Muscle of leg (tissue), 16 donors: ENCODE measurements at places on chromosomes 7 and 10. TPM values are rescaled to one million over a fixed set of nuclear protein-coding genes. Genes with fewer than 3 reads are reported as not detected.

- peak; percentile 24 for DNase-seq
Measured at GRCh38 chr10:70174058-70174741, 3.9 kb upstream of the SAR1A start.

- DNase-seq = no peak
Measured at GRCh38 chr10:2966134-2966533, 101.2 kb upstream of the PFKP start.

DNA sequence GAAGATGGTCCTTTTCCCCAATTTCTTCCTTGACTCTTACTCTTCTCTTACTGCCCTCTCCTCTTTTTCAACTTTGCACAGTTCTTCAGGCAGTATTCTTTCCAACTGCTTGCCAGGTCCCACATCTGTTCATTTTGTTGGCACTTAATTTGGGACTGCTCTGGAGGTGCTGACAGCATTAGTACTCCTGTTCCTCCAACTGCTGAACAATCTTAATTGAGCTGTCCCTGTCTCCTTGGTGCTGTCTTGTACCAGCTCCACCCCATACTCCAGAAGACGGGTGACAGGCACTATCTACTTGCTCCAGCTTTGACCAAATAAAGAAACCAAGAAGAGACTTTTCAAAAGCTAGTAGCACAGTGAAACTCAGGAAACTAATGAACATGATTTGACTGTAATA lies 160.0 kb downstream of the PDE1C start:
- DNase-seq = no peak

Gene SEPHS1
- total RNA-seq = 40.1 TPM

Gene NEUROG3
- total RNA-seq = not detected
